Caco-2 (cell line): ENCODE measurements at places on chromosomes 2 and 18. TPM values are rescaled to one million over a fixed set of nuclear protein-coding genes. Genes with fewer than 3 reads are reported as not detected.

The FAHD2B gene
- 14.3 and 15.1 TPM in 2 replicates for total RNA-seq

The CERKL gene
- not detected in 2 replicates for total RNA-seq

- DNase-seq: no peak
Measured at GRCh38 chr2:36713310-36713709, 16.8 kb downstream of the VIT start.

GRCh38 chr2:59713577-59713976 lies 839.9 kb downstream of the BCL11A start:
- DNase-seq: no peak

GRCh38 chr18:70461323-70462077 lies 172.7 kb downstream of the SOCS6 start:
- no peak for DNase-seq

- no peak for DNase-seq
Measured at GRCh38 chr2:199743415-199744120, 107.4 kb downstream of the FTCDNL1 start.

DNA sequence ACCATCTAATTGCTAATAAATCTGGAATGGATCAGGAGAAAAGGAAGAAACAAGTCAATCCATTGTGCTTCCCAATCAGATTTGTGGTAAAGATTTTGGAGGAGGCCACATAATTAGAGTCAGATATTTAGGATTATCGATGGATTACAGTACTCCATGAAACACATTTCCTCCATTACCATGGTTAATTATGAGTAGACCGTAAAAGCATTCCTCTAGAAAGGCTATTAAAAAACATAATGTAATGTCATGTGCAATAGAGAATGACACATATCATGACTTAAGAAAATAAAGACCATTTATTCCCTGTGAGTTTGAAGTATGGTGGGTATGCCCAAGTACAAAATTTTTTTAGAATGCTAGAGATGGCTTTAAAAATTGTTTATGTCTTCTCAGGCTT lies 96.1 kb downstream of the ITGA4 start:
- DNase-seq: no peak

- no peak for DNase-seq
Measured at GRCh38 chr2:119142824-119143223, 15.7 kb downstream of the C1QL2 start.

- no peak for DNase-seq
Measured at GRCh38 chr2:40431600-40431955, 20.3 kb downstream of the SLC8A1 start.
